Right forelimb (tissue), 1 donor: ENCODE measurements at places on chromosomes 16 and 17.

GRCh38 chr16:81549547-81550431 lies 105.2 kb downstream of the CMIP start:
- no peak for DNase-seq

DNA sequence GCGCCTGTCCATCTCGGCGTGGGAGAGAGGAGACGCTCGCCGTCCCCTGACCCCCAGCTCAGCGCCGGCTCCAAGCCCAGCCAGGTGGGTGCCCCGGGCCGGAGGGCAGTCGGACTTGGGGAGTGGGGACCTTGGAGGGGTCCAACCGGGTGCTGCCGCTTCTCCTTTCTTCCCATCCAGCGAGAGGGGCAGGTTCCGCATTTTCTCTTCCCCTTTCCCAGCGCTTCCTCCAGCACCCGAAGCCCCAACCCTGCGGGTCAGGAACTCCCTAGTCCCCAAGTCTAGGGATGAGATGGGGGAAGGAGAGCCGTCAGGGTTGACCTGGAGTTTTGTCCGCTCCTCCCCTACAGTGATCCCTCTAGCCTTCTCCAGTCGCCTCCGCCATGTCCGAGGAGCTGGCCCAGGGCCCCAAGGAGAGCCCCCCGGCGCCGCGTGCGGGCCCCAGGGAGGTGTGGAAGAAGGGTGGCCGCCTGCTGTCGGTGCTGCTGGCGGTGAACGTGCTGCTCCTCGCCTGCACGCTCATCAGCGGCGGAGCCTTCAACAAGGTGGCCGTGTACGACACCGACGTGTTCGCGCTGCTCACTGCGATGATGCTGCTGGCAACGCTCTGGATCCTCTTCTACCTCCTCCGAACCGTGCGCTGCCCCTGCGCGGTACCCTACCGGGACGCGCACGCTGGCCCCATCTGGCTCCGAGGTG lies at the start of gene OTOP2:
Gene OTOP2, plus strand, starts transcription at position 24 of the 699 bp plus-strand sequence. Its CDS starts 360 bp downstream, at position 384.
- DNase-seq: no peak

DNA sequence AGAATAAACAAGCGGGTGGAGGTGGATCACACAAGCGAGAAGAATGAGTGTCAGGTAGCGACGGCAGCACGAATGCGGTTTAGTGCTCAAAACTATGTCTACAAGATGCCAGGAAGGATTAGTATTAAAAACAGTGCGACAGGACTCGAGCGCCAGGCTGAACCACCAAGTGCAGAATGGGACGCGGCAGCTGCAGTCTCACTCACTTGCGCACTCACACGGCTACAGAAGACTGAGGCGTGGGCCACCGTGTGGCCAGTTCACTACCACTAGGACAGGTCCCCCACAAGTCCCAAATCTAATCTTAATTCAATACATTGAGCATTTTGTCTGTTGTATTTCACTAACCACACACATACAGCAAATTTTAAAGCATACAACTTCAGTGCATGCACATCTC lies 35.7 kb upstream of the TRAP1 start:
- DNase-seq: no peak

- no peak for DNase-seq
These were observed 10.6 kb downstream of the CCDC102A start for GRCh38 chr16:57525761-57526160.

DNA sequence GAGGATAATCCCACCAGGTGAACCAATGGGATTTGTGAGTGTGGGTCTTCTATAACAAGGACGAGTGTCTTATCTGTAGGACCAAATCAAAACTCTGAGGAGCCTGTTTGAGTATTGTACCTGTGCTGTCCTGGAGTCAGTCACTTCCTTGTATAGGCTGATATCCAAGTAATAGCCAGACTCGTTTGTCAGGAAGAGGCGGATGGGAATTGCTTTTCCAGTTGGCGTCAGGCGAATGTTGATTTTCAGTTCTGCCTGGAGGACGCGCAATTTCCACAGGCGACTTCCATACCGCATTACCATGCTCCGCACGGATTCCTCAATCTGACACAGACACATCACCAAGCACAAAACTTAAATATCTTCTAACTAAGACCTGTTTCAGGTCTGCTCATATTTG lies 187.6 kb upstream of the C17orf78 start:
- no peak for DNase-seq

- no peak for DNase-seq
These were observed 467.3 kb downstream of the KCNJ2 start for GRCh38 chr17:70636517-70637133.

DNA sequence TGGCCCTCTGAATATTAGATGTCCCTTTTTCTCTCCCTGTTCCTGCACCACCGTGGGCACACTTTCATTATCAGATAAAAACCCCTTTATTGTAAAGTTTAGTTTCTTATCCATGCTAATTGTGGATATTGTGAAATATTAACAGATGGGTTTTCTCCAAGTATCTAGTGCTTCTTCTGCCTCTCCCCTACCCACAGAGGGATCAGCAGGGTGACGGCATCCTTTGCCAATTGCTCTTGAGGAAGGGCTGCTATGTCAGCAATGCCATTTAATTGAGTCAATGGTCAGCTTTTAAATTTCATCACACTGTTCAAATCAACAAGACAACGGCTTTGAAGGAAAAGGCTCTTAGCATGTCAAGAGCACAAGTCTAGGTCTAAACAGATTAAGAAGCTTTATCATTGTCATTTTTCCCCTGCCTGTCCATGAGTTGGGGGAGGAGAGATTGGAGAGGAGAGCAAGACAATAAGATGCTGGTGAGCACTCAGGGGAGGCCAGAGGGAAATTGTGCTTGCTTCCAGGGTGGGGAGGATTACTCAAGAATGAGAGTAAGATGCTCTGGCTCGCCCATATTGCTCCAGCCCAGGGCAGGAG lies 443.0 kb upstream of the CCL2 start:
- DNase-seq: no peak

DNA sequence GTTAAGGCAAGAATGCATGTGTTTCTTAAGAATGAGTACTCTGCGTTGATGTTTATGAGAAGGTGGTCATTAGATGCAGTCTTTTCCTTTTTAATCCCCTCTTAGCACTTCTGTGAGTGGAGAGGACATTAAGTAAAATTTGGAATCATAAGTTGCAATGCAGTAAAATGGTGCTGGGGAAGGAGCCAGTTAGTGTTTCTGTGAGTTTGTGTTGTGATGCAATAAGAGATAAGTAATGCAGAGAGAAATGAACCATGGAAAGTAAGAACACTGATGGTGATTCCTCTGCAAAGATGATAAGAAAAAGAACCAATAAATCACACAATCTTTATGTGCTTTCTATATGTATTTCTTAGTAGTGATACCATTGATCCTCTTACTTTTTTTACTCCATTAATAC lies 20.0 kb downstream of the ABHD15 start:
- no peak for DNase-seq

- DNase-seq: no peak
These were observed 6.3 kb downstream of the NOL3 start for GRCh38 chr16:67176662-67177061.

DNA sequence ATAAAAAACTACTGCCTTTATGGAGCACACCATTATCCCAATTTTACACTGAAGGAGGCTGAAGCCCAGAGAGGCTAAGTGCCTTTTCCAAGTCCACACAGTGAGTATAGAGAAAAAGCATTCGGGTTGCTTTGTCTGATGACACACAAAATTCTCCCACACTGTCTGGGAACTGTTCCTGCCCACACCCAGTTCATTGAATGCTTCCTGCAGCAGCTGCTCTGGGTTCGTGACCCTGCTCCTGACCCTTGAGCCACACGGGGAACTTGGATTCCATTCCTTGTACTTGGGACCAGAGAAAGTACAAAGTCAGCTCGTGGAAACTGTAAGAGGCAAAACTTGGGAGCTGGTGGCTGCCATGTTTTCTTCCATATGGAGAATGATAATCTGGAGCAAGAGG lies 57.9 kb downstream of the AKAP1 start:
- DNase-seq: no peak

DNA sequence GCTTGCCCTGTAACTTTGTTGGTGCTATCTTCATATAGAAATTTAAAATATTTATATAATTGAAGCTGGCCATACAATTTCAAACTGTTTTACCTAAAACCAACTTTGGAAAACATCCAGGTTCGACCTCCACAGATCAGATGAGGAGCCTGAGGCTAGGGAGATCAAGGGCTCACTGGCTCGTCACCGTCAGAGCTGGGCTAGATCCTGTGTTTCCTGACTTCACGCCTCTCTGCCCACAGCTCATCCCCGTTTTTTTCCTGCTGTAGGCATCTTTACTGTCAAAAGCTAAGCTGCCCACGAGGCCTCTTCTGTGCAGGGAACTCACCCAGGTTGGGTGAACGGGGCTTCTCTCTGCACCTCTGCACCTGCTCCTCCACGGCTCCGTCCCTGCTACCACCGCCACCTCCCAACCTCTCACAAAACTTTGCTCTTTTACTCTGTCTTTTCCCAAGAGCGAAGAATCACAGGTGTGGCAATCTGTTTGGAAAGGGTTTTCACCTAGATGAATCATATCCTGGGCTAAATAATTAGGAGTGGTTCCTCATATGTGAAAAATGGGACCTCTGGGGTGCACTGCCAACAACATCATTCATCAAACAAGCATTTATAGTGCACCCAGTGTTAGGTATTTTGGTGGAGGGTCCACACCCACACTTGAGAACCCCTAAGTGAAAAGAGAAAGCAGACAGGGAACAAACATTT lies 24.8 kb upstream of the KDM6B start:
- DNase-seq: no peak

- no peak for DNase-seq
These were observed 16.3 kb upstream of the PNPO start for GRCh38 chr17:47924785-47925677.

DNA sequence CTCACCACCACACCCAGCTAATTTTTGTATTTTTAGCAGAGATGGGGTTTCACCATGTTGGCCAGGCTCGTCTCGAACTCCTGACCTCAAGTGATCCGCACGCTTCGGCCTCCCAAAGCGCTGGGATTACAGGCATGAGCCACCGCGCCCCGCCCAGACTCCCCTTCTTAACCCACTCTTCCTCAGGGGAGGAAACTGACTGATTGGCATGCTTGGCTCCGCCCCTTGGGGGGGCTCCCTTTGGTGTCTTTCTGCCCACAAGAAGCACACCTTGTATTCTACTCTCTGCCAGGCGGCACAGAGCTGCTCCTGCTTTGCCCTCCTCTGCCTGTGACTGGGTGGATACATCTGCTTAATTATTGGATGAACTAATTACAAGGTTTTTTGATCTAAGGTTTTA lies 4.7 kb upstream of the ASGR2 start:
- no peak for DNase-seq

DNA sequence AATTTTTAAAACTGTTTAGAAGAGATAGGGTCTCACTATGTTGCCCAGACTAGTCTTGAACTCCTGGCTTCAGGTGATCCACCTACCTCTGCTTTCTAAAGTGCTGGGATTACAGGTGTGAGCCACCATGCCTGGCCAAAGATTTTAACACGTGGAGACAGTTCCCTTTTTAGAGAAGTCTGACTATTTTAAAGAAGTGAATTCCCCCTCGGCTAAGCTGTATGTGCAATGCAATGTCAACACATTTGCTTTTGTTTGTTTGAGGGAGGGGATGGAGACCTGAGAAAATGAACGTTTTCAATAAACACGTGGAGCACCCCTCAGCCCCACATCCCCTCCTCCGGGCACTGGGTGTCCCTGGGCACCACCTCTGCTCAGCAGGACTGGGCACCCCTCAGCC lies 14.3 kb upstream of the RNPS1 start:
- no peak for DNase-seq

DNA sequence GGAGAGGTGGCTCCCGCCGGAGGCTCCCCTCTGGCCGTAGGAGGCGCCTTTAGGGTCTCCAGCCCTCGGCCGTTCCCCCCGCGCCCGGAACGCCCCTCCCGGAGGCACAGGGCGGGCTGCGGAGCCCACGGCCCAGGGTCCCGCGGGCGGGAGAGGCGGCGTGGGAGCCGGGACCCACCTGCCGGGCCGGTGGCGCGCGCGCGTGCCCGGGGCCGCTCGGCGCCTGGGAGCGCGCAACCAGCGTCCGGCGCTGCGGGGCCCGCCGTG lies at the start of gene MIF4GD:
Gene MIF4GD, minus strand, starts transcription at position 266 of the 267 bp plus-strand sequence. CDS start 1,036 bp downstream, outside the sequence.
- no peak for DNase-seq

- DNase-seq: no peak
These were observed 18.9 kb downstream of the CDR2 start for GRCh38 chr16:22355487-22355908.

DNA sequence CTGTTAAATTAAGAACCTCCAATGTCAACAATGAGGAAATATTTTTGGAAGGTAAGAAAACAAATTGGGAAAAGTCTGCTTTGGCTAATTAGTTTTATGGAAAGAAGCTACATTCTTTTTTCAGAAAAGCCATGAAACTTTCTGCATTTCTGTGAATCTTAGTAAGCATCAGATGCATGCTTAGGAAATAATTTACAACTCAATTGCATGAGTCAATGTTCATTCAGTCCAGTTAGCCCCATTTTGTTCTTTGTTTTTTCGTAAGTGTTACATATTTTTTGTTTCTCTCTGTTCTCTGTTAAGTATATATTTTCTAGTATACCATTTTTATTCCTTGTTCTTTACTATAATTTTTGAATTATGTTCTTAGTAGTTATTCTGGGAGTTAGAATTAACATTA lies 195.2 kb upstream of the KIF2B start:
- no peak for DNase-seq

- DNase-seq: no peak
These were observed 1.7 kb upstream of the KCNJ16 start for GRCh38 chr17:70073310-70073709.
